Stimulated activated CD8-positive, alpha-beta memory T cell treated with anti-CD3 and anti-CD28 coated beads, Interleukin-7, amount 100 ng/mL, for 24 hours (primary cell): ENCODE measurements at places on chromosomes 13 and 19.

DNA sequence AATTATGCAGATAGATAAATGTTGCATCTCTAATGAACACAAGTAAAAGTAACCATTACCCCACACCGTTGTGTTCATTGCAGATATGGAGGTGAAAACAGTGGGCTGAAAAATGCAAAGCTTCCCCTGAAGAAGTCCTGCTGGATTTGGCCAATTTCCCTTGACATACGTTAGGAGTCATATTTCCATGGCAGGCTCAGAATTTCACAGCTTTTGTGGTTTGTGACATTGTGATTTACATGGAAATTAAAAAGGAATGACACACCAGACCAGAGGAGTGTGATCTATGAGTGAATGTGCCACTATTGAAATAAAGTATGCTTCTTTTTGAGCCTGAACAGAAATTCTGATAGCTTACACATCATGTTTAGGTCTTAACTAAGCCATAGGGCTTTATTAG is 221.1 kb upstream of the TMTC4 start:
- DNase-seq: no peak

DNA sequence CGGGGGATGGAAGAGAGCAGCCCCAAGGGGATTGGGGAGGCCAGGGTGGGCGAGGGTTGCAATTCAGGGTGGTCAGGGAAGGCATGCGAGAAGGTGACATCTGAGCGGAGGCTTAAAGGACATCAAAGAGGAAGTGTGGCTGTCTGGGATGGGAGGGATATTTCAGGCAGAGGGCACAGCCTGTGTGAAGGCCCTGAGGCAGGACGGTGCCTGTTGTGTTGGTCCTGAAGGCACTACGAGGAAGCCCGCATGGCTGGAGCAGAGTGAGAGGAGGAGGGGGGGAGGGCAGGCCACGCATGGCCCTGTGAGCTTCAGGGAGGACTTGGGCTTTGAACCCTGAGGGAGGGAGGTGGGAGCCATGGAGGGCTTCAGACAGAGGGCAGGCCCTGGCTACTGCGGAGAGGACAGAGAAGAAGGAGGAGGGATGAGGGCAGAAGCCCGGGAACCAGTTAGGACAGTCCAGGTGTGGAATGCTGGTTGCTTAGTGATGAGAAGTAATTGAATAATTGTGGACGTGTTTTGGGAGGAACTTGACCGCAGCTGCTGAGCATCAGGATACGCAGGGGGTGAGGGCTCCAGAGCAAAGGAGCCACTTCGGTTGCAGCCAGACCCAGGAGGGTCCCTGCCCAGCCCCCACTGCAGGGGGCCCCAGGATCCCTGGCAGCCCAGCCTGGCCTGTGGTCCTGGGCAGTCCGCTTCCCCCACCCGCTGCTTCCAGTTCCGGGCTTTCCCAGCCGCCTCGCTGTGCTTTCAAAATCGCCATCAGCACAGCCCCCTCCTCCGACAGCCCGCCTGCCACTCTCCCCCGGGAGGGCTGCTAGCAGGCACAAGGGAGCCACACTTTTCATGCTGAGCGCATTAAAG is 6.2 kb downstream of the TLE6 start:
- DNase-seq: no peak

GRCh38 chr19:55809381-55810058 is 22.3 kb downstream of the NLRP11 start:
- no peak for DNase-seq

GRCh38 chr13:65843314-65843731 is 1386.8 kb downstream of the PCDH9 start:
- no peak for DNase-seq

DNA sequence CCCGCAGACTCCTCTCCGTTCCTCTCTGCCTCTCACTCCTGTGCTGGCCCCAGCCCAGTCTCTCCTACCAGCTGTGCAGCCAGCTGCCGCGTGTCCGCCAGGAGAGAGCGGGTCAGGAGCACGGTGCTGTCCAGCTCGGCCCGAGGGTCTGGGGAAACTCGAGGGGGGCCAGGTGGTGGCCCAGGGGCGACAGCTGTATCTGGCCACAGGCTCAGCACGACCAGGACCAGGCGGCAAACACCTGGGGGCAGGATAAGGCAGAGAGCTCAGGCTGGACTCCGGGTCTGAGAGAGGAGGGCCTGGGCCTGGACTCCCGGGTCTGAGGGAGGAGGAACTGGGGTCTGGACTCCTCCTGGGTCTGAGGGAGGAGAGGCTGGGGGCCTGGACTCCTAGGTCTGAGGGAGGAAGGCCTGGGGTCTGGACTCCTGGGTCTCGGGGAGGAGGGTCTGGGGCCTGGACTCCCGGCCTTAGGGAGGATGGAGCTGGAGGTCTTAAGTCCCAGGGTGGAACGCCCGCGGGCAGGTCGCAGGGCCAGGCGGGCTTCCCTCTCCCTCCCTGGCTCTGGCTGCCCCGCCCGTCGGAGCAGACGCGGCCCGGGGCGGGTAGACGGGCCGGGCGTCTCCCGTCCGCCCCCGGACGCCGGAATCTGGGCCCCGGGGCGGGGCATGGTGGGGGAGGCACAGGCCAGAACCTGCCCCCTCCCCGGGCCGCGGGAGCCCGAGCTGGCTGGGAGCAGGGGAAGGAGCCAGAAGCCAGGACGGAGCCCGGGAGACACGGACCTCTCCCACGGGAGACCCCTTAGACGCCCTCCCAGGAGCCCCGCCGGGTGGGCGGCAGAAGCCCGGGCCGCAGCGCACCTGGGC is 1.3 kb downstream of the IL11 start:
- no peak for DNase-seq

DNA sequence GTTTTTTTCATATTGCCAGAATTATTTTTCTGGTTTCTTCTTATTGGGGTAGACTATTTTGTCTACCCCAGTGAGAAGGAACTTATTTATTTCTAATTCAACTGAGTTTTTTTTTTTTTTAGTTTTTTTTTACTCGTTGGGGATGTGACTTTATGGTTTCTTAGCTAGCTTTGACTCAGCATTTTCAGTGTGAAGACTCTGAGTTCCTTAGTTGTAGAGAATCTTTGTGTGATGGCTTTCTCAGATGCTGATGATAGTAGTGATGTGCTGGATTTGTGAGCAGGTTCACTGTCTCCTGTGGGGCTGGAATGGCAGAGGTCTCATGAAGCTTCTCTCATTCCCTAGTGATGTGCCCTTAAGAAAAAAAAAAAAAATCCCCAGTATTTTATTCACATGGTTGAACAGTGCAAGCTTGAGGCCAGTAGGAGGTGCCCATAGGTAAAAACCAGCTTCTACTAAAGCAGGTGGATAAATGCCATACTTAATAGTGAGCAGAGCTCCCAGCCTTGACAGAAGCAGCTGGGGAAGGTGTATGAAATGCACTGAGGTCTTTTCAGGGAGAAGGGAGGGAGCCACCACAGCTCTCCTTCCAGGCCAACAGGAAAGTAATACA is 106.2 kb upstream of the KLF5 start:
- DNase-seq: no peak

- DNase-seq: no peak
Measured at GRCh38 chr13:33510350-33510970, 224.9 kb upstream of the STARD13 start.

GRCh38 chr13:26747706-26748105 is 12.9 kb downstream of the GPR12 start:
- no peak for DNase-seq

- peak; percentile 94 for DNase-seq
Measured at GRCh38 chr19:38899447-38900201, at the start of the genes NFKBIB and SIRT2. Gene NFKBIB, plus strand, starts transcription at chr19:38899969. Its CDS starts 64 bp downstream, at chr19:38900033. Gene SIRT2, minus strand, starts transcription at chr19:38899618. Its CDS starts 97 bp downstream, at chr19:38899521.

DNA sequence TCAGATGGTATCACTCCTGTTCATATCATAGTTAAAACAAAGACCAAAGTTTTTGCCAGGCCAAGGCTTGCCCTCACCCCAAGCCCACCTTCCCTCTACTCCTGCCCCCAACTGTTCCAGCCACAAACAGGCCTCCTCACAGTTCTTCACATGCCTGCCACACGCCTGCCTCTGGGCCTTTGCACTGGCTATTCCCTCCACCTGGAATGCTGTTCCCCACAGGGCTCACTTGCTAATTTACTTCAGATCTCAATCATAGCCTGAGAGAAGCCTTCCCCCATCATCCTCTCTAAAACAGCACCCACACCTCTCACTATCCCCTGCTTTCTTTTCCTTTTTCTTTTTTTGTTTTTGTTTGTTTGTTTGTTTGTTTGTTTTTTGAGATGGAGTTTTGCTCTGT is 4.9 kb upstream of the AXL start:
- no peak for DNase-seq

GRCh38 chr13:19845758-19846157 is 17.7 kb downstream of the ZMYM5 start:
- DNase-seq: no peak

GRCh38 chr13:44031555-44031954 is 151.9 kb downstream of the LACC1 start:
- no peak for DNase-seq

DNA sequence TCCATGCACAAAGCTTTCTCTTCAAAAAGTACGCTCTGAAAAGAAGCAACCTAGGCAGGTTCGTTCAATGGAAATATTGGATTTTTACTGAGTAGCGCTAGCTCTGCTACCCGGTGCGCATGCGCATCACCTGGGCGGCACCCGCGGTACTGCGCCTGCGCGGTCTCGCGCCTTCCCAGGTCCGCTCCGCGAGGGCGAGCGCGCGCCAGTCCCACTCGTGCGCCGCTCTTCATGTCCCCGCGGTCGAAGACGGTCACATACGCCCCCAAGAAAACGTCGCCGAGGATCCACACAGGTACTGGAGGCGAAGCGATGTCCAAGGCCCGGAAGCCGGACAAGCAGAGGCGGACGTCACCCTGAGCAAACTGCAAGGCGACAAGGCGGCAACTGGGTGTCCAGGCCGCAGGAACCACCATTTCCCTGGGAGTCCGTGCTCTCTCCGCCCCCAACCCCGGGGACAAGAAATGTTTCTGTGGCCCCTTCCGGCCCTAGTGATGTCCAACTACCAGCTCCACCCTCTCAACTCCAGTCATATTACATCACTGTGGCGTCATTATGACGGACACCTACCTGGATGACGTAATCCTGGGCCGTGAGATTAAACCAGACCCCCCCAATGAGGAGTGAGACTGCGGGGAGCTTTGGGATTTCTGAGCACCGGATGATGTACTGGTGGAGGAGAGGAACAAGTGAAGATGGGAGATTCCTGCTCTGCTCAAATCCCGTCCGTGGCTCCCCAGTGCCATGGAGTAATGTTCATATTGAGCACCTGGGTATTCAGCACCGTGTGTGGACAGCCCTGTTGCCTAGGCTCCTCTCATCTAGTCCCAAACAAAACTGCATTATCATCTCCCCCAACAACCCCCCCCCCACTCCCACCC is 4.8 kb upstream of the KCNC3 start:
- peak; percentile 64 for DNase-seq

- no peak for DNase-seq
Measured at GRCh38 chr19:589693-590395, at the start of gene HCN2. Gene HCN2, plus strand, starts transcription at chr19:589881. Its CDS starts 65 bp downstream, at chr19:589946.

DNA sequence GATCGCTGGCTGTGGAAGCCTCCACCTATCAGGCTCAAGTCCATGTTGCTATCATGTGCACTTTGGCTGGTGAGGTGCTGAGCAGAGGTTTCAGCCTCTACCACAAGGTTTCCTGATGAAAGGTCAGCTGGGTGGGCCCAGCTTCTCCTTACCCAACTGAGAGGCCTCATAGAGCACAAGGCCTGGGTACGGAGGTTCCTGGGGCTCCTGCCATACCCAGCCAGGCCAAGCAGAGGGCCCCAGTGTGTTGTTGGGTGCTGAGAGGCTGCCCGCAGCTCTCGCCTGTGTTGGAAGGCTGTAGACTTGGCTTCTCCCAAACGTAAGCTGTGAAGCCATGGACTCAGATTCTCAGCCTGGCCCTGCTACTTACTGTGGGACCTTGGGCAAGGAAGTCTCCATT is 28.2 kb downstream of the ACTN4 start:
- DNase-seq: no peak

GRCh38 chr19:49011194-49011593 is 5.7 kb downstream of the LHB start:
- DNase-seq: no peak
